A549 (cell line): ENCODE measurements at places on chromosomes 5 and 9. TPM values are rescaled to one million over a fixed set of nuclear protein-coding genes. Genes with fewer than 3 reads are reported as not detected.

Gene OR4F3
- polyA plus RNA-seq, result not detected in 3 replicates

Gene IFNA21
- polyA plus RNA-seq, result not detected in 3 replicates

Gene ANKRD34B
- polyA plus RNA-seq, result 0.01 TPM in 1 of 3 replicates, not detected in the others

Gene PCDHA13
- not detected in 3 replicates for polyA plus RNA-seq

Gene TMC1
- polyA plus RNA-seq, result 0.01 to 0.18 TPM (median 0.17 TPM) in 3 replicates

Gene PDE8B
- polyA plus RNA-seq, result 2.8 to 4.0 TPM (median 2.9 TPM) in 3 replicates

Gene NR5A1
- polyA plus RNA-seq, result not detected in 3 replicates

GRCh38 chr9:126818482-126818881 lies 13.6 kb downstream of the ZBTB43 start:
- no peak for DNase-seq

GRCh38 chr5:69010476-69010875 lies 83.3 kb upstream of the SLC30A5 start:
- no peak for DNase-seq

DNA sequence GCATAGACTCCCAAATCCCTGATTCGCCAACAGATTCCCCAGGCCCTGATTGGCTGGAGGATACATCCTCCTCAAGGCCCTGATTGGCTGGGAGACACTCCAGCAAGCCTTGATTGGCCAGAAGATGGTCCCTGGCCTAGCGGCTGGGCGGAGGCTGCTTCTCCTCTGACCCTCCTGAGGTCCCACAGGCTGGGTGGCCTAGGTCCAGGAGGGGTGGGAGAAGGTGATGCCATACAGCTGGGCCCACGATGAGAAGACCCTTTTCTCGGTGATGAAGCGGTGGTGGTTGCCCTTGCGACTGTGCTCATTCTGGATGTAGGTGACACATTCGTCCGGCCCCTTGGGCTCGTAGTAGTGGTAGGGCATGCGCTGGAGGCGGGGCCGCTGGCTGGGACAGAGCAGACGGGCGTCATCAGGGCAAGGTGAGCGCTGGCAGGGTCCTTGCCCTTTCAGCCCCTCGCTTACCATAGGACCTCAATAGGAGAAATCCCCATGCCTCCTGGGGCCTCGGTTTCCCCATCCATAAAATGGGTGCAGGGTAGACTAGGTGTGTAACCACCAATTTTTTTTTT lies 9.0 kb upstream of the AK1 start:
- no peak for DNase-seq

- no peak for DNase-seq
Observed at GRCh38 chr9:26779062-26779461, 113.5 kb downstream of the CAAP1 start.

DNA sequence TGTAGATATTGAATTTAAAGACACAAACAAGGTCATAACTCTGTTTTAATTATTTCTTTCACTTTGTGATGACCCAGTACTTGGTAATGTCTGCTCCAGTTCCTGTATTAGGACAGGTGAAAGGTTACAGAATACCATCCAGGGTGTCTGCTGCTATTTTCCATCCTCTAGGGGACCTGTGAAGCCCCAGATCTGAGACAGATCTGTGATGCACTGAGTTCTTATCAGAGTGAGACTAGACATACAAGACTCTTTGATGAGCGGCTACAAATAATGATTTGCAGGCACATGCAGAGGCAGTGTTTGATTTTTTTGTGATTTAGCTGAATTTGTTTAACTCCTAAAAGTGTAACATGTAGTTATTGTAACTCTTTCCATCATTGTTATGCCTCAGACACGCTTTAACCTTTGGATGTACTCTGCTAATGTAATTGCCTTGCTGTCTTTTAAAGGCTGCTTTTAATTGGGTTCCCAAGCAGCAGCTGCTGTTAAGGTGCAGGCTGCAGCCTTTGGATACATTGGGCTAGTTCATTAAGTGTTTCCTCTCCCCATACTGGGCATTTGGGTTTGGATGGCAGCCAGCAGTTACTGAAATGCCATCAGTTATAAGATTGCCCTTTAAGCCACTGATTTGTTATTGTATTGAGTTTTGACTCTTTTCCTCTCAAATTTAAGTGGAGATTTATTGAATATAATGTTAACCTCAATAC lies 63.3 kb downstream of the RASGRF2 start:
- no peak for DNase-seq

DNA sequence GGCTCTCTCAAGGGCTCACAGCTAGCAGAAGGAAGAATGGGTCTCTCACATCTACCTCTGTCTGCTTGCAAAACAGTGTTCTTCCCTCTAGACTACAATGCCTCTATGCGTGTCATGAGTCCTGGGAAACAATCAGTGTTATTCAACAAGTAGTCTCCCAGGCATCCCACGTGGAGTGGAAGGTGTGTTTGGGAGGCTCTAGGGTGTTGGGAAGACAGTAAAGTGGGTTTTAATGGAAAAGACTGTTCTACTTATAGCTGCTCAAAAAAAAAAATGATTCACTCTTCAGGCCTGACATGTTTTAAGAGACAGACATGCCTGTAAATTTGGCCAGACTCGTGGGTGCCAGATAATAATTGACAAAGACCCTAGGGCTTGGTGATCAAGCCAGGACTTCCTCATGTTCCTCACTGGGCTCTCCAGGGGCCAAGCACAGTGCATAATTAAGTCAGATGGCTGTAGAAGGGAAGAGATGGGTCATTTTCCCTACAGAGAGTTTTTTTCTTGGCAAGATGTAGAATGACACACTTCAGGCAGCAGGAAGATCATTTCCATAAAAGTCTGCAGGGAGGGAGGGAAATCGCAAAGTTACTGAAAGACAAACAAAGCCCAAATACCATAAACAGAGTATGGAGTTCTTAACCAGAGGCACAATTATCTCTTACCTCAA lies 246.4 kb downstream of the ACTL7B start:
- no peak for DNase-seq

DNA sequence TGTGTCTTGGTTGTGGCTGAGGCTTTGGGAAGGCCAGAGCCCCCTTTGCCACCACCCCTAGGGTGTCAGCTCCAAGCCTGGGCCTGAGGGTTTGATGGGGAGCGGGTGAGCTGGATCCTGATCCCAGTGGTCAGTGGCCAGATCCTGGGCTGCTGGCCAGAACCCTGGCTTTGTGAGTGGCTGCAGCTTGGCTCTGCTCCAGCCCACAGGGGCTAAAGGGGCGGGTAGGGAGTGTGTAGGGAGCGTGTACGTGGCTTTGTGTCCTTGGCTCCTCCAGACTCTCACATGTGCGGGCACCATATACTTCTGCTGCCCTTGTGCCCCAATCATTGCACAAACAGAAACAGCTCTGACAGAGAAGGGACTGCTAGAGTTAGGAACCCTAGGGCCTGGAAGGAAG lies 1.2 kb upstream of the IL11RA start:
- no peak for DNase-seq

DNA sequence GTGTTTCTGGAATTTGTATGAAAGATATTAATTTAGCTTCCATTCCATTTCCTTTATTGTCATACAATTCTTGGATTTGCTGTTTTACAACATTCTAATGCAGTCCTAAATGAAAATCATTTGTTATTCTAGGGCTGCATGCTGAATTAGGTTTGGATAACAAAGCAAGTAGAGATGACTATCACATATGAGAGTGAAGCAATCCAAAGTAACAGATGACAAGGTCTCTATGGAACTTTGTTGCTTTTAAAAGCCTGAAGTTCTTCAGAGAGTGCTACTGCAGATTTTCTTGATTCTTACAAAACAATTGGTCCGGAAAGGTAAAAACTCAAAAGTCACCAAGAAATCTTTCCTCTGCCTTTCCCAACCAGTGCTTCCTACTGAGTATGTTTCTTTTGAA lies 56.9 kb upstream of the VCAN start:
- no peak for DNase-seq

- DNase-seq, result no peak
Observed at GRCh38 chr9:113999256-114000062, 78.6 kb downstream of the AMBP start.

- DNase-seq, result no peak
Observed at GRCh38 chr9:93301911-93302541, 118.1 kb downstream of the WNK2 start.

DNA sequence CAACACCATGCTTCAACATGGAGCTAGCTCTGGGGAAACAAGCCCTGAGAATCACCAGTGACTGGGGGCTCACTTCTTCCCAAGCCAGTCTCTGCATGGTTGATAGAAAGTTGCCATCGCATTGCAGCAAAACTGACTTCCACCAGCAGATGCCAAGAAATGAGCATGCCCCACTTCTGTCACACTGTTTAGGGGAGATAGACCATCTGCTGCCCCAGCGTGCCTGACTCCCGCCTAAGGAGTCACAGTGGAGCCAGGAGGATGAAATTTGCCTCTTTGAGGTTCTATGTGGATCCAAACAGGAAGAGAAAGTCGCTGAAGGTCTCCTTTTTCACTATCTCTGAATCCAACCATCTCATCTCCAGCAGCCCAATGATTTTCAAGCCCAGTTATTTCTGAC lies 116.7 kb upstream of the SLIT3 start:
- no peak for DNase-seq

GRCh38 chr5:42984307-42984706 lies 55.8 kb downstream of the ANXA2R start:
- DNase-seq, result no peak

GRCh38 chr9:126989847-126990842 lies 75.6 kb downstream of the RALGPS1 start:
- no peak for DNase-seq

DNA sequence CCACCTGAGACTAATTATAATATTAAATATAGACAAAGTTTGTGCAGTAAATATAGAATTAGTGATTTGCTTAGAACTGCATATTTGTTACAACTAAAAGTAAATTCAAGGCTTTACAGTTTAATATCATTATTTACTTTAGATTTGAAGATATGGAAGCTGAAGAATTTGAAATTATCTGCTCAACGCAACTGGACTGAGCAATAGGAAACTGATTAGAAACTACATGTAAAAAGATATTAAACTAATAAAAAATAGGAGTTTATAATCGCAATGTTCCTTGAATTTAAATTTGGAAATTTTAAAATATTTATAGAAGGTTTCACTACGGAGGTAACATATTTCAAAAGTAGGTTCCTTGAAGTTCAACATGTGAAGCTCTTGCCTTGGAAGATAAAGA lies 55.2 kb downstream of the CDH10 start:
- no peak for DNase-seq

DNA sequence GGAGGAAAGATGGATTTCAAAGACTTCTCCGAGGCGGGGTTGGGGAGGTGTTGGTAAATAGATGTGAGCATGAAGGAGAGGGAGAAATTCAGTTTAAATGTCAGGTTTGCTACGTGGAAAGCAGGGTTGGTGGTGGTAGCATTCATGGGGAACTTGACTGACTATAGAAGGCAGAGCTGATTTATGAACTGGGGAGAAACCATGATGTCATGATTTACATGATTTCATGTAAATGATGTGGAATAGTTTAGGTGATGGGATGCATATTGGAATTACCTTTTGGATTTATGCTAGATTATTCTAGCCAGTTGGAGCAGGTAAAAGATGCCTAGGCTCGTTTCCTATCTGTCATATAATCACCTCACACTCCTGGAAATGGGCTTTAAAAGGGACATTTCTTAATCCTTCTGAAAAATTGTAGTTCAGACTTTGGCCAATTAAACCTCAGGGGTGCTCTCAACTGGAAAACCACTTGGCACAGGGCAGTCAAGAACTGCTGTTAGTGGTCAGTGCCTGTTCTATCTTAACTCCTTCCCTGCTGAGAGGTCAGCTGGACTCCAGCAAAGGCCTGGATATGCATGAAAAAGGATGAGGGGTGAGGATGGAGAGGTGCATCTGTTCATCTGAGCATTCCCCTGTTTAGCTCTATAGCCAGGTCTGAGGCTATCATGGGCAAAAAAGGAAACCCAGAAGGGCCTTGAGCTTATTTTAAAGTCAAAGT lies 50.1 kb upstream of the BASP1 start:
- no peak for DNase-seq

GRCh38 chr5:133142782-133143181 lies 91.0 kb downstream of the HSPA4 start:
- no peak for DNase-seq

- no peak for DNase-seq
Observed at GRCh38 chr9:137984005-137984404, 106.4 kb downstream of the CACNA1B start.

GRCh38 chr9:25936031-25936430 lies 257.8 kb upstream of the TUSC1 start:
- no peak for DNase-seq

- DNase-seq, result no peak
Observed at GRCh38 chr9:37990404-37991015, 78.5 kb downstream of the SHB start.

- DNase-seq, result no peak
Observed at GRCh38 chr9:23541976-23542375, 284.1 kb downstream of the ELAVL2 start.
